ENCODE measurements at places on chromosomes 7 and 10.
A peak's percentile ranks its signal among the peaks of the same experiment; 100 is the strongest.

- no peak for DNase-seq
Observed at GRCh38 chr7:22357311-22358175, 589 bp upstream of the RAPGEF5 start.

DNA sequence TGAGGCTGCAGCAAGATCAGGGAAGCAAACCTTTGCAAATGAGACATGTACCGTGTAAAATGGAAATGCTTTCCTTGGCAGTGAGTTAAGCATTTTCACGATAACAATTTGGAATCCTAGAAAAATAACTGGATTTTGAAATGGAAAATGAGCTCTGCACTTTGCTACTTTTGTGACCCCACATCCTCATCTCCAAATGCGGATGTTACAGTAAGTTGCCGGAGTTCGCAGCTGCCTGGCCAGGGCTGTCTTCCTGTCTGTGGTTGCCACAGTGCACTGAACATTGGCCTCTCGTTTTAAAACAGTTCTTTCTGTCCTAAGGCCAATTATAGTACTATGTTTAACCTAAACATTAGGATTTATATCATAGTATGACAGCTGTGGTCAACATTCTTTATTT, 136.2 kb upstream of the FZD8 start:
- DNase-seq: no peak

GRCh38 chr10:86263209-86263608, 103.4 kb downstream of the GRID1 start:
- DNase-seq: peak; percentile 3

GRCh38 chr10:124575107-124576035, 113.7 kb downstream of the LHPP start:
- DNase-seq: no peak

GRCh38 chr10:28327491-28327880, 24.6 kb upstream of the MPP7 start:
- DNase-seq: no peak

All from activated CD4-positive, alpha-beta memory T cell treated with anti-CD3 and anti-CD28 coated beads for 36 hours (primary cell).